ENCODE measurements at places on chromosomes 1 and 21.

DNA sequence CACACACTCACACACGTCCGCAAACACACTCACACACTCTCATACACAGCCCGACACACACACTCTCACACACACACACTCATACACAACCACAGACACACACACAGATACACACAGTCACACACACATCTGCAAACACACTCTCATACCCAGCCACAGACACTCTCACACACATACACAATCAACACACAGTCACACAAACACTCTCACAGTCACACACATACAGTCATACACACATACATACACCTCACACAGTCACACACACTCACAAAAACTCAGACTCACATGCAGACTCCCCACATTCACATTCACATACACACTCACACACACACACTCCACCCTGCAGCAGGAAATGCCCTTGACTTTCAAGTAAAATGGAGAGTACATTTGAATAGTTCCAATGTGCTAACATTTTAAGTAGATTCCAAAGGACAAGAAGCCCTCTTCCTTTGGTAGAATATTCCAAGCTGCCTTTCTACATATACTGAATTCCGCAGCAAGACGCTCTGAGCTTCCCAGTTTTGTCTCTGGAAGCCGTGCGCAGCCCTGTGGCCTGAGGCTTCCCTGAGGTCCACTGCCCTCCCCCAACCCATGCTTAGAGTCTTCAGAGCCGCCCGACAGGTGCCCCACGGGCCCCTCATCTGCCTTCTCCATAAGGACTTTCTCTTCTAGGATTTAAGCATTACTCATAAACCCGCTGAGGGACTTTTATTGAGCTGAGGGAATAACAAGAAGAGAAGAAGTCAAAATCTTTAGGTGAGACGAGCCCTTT, 9.7 kb downstream of the BATF3 start:
- DNase-seq = no peak

DNA sequence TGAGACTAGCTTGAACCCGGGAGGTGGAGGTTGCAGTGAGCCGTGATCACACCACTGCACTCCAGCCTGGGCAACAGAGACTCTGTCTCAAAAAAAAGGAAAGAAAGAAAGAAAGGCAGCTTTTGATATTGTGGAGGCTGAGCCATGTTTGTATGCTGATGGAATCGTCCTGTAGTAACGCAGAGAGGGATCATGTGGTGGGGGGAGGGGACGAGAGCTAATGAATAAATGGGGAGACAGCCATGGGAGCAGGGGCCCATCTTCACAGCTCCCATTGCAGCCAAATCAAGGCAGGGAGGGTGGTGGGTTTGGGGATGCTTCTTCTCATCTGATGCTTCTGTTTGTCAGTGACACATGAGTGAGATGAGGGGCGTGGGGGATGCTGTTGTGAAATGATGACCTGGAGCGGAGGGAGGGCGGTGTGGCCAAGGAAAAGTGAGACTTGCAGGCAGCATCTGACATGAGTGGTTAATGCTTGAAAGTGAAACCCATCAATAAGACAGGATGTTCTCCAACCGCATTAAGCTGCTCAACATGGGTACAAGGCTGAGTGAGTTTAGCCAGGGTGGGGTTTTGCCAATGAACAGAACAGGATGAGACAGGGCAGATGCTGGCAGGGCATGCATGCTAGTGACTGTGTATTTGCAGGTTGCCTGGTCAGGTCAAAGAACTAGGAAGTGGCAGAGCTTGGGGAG, 16.7 kb downstream of the SPATA21 start:
- no peak for DNase-seq

DNA sequence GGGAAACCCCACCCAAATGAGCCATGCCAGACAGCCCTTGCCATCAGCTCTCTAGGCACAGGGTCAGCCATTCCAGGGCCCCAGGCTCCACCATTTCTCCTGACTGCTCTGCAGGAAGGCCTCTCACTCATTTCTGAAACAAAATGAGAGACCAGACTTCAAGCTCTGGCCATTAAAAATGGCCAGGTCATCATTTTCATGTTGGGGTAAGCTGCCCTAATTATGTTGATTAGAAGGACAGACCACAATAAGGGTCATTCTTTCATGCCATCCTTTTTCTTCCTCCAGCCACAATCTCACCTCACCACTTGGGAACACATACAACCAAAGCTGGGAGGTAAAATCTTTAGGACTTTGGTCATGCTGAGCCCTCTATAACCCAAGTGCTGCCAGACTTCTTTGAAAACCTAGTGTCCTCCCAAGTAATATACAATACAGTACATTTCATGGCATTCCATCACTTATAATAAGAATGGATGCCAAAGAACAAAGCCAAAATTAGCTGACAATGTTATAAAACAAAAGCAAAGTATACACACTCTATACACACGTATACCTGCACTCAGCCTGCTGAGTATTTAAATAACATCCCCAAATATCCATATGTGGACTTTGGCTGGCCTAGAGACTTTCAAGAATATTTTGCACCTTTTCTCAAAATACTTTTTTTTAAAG, 22.4 kb upstream of the RBBP5 start:
- no peak for DNase-seq

DNA sequence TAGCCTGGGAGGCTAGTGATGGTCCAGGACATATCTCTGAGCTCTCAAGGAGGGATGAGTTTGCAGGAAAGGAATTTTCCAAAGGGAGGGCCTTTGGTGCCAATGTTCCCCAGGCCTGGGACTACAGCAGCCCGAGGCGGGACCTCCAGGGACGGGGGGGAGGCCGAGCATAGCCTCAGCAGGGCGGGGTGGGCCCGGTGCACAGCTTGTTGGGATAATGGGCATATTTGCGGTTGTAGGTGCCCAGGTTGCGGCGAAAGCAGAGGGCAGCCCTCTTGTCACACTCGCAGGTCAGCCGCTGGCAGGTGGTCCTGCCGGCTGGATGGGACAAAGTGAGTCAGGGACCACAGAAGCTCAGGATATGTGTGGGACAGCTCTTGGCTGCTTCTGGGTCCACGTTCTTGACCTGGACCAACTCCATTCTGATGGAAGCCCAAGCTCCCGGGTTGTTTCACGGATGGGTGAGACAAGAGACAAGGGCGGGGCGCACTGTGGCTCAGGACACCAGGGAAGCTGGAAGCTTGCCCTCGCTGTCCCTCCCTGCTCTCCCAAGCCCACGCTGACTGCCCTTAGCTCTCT, 3.2 kb downstream of the PLA2G2E start:
- DNase-seq = no peak

DNA sequence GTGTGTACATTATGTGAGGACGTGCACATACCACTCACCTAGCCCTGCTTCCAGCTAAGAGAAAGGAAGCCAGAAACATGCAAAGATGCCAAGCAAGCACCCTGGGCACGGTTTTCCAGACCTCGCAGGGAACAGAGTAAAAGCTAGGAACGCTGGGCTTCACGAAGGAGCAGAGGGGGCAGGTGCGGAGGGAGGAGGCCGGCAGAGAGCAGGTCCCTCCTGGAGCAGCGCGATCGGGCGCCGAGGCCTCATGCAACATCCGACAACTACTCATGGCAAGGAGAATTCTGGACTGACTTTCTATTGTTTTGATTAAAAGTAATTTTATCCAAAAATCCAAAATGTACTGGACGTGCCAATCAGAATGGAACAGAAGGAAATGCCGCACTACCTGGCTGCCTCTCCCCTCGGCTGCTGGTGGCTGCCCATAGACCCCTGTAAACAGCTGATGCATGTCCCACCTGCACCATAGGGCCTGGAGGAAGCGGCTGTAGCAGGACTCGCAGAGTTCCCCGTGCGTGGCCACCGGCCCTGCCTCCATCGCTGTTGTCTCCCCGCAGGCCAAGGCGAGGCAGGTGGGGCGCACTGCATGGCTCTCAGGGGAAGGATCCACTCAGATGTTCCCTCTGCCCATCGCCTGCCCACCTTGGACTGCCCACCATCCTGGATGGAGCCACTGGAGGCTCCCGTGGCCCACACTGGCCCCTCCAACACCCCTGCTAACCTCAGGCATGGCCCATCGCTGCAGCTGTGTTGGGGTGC, 93.5 kb downstream of the WDR4 start:
- no peak for DNase-seq

- DNase-seq = no peak
These were observed 5.9 kb downstream of the RNF186 start for GRCh38 chr1:19809044-19809750.

GRCh38 chr1:75125161-75125726, 8.9 kb upstream of the LHX8 start:
- no peak for DNase-seq

DNA sequence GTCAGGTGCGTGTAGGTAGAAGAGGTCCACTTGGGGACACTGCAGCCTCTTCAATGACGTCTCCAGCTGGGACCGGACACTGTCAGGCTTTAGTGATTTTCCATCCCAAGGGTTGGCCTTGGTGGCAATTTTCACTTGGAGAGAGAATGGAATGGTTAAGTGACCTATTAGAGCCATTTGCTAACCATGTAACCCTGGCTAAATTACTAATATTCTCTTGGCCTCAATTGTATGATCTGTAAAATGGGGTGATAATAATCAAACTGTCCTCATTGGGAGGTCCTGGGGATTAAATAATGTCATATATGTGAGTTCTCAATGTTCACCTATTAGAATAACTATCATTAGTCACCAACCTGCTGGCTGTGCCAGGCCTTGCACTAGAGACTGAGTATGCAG, 3.4 kb downstream of the AKR7A2 start:
- no peak for DNase-seq

GRCh38 chr1:204915861-204916495, 45.3 kb downstream of the NFASC start:
- DNase-seq = no peak

- no peak for DNase-seq
These were observed 156.9 kb downstream of the TOMM20 start for GRCh38 chr1:234971586-234972297.

DNA sequence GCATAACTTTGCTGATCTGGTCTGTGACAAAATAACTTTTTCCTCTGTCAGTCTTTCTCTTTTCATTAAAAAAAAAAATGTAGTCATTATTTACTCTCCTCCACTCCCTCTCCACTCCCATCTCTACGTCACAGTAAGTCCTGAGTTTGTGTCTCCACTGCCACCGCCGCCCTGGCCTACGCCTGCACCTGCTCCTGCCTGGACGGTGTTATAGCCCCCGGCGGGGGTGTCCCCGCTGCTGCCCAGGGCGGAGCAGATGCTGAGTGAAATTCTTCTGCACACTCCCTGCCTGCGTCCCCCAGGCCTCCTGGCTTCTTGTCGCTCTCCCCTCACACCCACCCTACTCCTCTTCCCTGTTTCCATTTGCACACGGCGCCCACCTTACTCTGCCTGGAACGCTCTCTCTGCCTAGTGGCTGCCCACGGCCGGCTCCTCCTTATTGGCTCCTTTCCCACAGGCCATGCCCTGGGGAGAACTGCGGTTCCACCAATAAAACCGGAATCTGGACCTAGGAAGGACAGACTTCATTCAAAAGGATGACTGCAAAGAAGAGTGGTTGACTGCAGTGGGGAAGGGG, 55.2 kb upstream of the C1orf174 start:
- DNase-seq = no peak

DNA sequence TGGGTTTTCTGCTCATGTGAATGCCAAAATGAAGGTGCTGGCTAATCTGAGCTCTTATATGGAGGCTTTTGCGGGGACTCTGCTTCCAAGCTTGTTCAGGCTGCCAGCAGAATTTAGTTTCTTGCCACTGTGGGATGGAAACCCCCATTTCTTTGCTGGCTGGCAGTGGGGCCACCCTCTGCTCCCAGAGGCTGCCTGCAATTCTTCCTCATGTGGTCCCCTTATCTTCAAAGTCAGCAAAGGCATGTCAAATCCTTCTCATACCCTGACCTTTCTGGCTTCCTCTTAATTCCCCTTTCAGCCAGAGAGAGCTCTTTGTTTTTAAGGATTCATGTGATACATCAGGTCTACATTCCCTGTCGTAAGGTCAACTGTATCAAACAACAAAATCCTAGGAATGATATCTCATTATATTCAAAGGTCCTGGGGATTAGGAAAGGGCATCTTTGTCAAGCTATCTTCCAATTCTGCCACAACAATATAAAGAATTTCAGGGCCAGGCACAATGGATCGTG, 5.2 kb upstream of the GPR161 start:
- DNase-seq = no peak

DNA sequence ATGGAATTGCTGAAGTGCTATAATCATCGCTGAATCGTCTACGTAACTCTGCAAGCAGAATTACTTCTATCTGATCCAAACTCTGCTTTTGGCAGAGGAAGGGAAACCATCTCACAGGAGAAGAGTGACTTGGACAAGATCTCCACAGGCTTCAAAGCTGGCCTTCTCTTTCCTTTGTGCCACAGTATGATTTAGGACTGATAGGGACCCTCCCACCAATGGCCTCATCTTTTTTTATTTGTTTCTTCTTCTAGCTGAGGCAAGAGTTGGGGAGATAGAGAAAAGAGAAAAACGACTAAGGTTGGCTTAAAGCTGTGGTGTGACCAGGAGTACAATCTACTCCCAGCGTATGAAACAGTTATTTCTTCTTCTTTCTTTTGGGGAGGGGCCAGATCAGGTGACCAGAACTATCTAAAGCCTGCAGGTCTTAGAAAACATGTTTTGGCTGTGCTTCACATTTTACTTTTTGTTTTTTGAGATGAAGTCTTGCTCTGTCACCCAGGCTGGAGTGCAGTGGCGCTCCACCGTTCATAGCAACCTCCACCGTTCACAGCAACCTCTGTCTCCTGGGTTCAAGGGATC, 35.0 kb downstream of the ZNF496 start:
- no peak for DNase-seq

GRCh38 chr1:145999321-146000024, 3.1 kb upstream of the TXNIP start:
- peak; percentile 20 for DNase-seq

- DNase-seq = no peak
These were observed 196.3 kb upstream of the LMO4 start for GRCh38 chr1:87132284-87132870.

GRCh38 chr1:216785221-216785620, 62.0 kb upstream of the ESRRG start:
- DNase-seq = no peak

DNA sequence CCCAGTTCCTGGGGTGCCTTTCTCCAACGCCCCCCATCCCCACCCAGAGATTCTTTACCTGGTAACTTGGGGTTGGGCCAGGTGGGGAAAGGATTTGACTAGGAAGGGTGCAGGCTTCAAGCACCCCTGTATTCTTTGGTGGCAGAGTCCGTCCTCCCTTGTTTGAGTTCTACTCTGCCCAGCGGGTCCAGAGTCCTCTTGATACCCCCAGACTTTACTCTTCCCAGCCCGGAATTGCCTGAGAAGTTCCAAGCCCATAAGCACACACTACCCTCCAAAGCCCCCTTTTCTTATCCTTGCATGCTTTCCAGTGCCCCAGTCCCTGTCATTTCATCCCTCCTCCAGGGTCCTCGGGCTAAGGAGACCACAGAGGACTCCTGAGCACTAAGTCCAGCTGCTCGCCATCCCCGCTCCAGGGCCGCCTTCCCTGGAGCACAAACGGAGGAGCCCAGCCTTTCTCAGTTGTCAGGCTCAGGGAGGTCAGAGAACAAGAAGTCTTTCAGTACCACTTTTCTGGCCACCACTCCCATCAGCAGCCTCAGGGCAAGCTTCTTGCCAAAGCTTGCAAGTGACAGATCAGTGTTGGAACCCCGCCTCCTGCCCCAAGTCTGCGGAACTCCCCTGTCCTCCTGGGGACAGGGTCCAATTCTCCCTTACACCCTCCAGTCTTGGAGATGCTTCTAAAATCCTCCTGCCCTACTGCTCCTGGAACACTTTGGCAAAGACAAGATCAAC, 12.2 kb downstream of the SLC45A3 start:
- DNase-seq = no peak
